ENCODE measurements at places on chromosomes 16 and 17. TPM values are rescaled to one million over a fixed set of nuclear protein-coding genes. Genes with fewer than 3 reads are reported as not detected.

- DNase-seq, result no peak
Measured at GRCh38 chr16:66289986-66290385, 76.5 kb upstream of the CDH5 start.

DNA sequence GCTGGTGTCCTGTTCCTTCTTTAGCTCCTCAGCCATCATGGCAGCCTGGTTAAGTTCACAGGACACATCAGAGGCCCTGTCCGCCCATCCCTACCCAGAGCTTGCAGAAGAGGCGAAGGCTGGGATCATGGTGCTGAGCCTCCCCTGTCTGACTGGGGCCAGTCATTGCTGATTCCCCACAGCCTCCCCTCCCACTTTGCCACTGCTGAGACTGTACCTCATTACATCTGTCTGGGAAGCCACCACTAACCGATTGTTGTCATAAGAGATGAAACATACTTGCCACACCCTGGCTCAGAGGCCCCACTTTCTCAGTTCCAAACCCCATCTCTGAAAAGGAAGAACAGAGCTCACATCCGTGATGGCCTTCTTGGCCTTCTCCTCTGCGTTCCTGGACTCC lies 66.2 kb downstream of the MYH13 start:
- DNase-seq, result no peak

- no peak for DNase-seq
Measured at GRCh38 chr17:68302066-68302564, 10.8 kb downstream of the ARSG start.

DNA sequence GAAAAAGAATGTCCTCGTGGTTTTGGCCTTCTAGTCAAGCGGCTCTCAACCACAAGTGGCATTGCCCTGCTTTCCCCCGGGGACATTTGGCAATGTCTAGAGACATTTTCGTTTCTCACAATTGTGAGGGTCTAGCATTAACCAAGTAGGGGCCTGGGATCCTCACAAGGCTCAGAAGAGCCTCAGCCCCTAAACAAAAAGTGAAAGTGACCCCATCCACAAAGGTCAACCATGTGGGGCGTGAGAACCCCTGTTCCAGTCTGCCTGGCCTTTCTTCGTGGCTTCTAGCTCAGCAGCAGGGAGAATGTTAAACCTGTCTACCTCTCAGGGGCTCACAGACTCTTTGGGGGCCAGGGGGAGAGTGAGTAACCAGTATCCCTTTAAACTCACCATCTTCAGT lies 4.8 kb upstream of the RPL38 start:
- no peak for DNase-seq

GRCh38 chr17:37182786-37183465 lies 192.9 kb upstream of the C17orf78 start:
- DNase-seq, result no peak

DNA sequence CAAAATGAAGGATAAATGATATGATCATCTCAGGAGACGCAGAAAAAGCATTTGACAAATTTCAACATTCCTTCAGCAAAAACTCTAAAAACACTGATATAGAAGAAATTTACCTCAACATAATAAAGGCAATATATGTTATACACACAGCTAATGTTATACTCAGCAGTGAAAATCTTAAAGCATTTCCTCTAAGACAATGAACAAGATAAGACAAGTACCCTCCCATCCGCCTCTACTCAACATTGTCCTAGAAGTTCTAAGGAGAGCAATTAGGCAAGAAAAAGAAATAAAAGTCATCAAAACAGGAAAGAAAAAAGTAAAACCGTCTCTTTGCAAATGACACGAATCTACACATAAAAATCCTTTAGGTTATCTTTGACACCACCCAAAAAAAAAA lies 1432.8 kb downstream of the CDH11 start:
- DNase-seq, result no peak

- no peak for DNase-seq
Measured at GRCh38 chr16:67910158-67910557, 17.1 kb downstream of the PSKH1 start.

DNA sequence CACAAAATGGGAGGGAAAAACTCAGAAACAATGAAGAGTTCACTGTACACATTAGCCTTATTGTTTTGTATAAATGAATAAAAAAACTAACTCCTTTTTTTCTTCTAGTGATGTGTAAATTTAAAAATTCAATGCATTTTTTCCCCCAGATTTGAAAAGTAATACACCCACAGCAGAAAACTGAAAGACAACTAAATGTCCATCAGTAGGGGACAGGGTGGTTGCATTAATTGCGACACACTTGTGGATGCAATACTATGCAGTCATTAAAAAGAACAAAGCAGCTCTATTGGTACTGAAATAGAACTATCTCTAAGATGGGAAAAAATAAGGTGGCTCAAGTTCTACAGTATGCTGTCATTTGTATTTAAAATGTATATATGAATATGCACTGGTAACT lies 13.7 kb upstream of the WIPI1 start:
- no peak for DNase-seq

GRCh38 chr16:73707863-73708262 lies 588.8 kb upstream of the PSMD7 start:
- no peak for DNase-seq

DNA sequence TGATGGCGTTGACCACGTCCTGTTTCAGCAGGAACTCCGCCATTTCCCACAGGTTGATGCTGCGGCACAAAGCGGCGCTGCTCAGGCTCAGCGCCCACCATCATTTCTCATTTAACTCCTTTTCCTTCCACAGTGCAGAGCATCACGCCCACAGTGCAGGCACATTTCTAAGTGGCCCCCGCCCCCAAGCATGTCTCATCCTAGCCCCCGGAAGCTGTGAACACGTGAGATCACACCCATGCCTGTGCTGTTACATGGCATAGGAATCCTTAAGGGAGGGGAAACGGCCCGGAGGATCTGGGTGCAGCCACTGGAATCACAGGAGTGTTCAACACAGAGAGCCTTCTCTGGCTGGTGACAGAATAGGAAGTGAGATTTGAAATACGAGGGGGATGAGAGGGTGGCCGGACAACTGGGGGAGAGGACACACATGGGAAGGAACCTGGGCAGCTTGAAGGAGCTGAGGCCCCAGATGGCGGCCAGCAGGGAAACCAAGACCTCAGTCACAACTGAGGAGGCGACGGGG lies 4.7 kb downstream of the NAGPA start:
- DNase-seq, result no peak

- no peak for DNase-seq
Measured at GRCh38 chr16:82936941-82937551, 310.3 kb downstream of the CDH13 start.

- no peak for DNase-seq
Measured at GRCh38 chr17:54339731-54340130, 517.0 kb downstream of the KIF2B start.

- DNase-seq, result no peak
Measured at GRCh38 chr17:58686980-58687379, 4.9 kb downstream of the TEX14 start.

GRCh38 chr16:61829631-61830030 lies 206.6 kb downstream of the CDH8 start:
- DNase-seq, result no peak

DNA sequence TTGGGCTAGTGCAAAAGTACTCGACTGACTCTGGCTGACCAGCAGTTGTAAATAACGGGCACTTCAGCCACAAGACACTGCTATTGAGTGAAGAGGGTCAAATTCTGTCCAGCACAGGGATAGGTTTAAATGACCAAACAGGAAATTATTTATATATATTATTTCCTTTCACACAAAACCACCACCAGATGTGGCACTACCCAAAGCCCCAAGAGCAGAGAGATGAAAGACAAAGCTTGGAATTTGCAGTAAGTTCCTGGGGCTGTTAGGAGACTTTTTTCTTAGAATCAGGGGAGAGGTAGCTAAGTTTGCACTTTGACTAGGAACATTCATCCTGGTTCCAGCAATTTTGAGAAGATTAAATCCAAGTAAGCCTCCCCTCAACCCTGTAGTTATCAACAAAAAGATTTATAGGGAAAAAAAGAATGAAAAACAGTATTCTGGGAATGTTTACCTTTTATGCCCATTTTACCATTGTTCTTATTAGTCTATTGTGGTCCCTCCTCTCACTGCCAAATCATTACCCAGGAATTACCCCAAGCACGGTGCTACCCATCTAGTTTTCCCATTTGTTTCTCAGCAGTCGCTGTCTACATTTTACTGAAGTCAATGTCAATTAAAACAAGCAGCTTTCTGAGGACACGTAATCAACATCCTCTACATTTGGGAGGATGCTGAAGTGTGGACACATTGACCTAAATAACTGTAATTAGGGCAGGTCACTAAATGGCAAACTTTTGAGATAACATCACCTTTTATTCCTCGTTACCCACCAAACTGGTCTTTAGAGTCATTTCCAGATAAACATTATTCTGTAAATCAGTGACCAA lies 43.5 kb downstream of the GRB7 start:
- DNase-seq, result no peak

Gene CA7
- not detected for polyA plus RNA-seq

Gene TEX14
- polyA plus RNA-seq, result not detected

Gene TEX19
- not detected for polyA plus RNA-seq

Gene DUS1L
- 23.9 TPM for polyA plus RNA-seq

Gene WFDC1
- not detected for polyA plus RNA-seq

Gene KRTAP9-8
- not detected for polyA plus RNA-seq

Gene ASGR1
- 82.0 TPM for polyA plus RNA-seq

Gene CD300H
- polyA plus RNA-seq, result 148 TPM
